Lung microvascular endothelial cell (primary cell): ENCODE measurements at places on chromosomes 2 and 18.

DNA sequence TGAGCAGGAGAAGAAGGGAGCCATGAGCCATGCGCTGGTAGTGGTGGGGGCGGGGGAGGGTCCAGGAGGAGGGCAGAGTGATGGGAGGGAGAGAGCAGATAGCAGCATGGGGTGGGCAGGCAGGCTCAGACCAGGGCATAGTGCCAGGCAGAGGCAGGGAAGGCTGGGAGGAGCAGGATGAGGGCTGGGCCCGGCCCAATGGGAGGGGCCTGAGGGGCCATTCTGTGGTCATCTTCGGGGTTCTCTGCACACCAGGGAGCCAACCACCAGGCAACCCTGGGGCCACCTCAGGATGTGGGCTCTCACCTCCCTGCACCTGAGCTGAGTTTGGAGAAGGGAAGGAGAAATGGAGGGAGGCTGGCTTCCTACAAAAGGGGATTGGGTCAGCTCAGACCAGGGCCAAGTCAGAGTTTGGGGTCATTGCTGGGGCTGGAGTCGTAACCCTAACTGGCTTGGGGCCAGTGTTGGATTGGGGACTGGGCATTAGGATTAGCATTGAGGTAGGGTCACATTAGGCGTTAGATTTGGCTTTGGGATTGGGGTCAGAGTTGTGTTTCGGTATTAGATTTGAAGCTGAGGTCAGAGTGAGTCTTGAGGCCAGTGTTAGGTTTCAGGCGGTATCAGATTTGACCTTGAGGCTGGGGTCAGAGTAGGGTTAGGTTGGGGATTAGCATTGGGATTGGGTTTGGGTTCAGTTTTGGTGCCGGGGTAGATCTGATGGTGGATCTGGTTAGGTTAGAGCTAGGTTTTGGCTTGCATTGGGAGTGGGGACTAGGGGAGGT lies 11.2 kb downstream of the VIL1 start:
- DNase-seq: no peak

GRCh38 chr2:15660491-15661294 lies 69.0 kb downstream of the DDX1 start:
- no peak for DNase-seq

DNA sequence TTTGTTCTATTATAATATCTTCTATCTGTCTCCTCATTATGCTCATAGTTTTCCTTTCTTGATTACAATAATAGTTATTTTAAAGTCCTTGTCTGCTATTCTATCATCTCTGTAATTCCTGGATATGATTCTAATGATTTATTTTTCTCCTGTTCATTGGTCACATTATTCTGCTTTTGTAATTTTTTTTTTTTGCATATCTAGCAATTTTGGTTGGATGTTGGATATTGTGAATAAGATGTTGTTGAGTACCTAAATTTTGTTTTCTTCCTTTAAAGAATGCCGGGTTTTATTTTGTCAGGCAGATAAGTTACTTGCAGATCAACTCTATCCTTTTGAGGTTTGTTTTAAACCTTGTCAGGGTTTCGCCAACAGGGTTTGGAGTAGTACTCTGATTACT lies 25.2 kb downstream of the KATNAL2 start:
- DNase-seq: no peak

- DNase-seq: no peak
These were observed 284.0 kb upstream of the MC4R start for GRCh38 chr18:60656553-60656952.
